Mesenchymal stem cell (in vitro differentiated cells and primary cell): ENCODE measurements at places on chromosomes 11 and 22.

GRCh38 chr11:119726585-119727522 lies 2.1 kb downstream of the NECTIN1 start:
- DNase-seq: no peak

- DNase-seq: no peak
Measured at GRCh38 chr11:119839476-119840133, 110.6 kb upstream of the NECTIN1 start.

DNA sequence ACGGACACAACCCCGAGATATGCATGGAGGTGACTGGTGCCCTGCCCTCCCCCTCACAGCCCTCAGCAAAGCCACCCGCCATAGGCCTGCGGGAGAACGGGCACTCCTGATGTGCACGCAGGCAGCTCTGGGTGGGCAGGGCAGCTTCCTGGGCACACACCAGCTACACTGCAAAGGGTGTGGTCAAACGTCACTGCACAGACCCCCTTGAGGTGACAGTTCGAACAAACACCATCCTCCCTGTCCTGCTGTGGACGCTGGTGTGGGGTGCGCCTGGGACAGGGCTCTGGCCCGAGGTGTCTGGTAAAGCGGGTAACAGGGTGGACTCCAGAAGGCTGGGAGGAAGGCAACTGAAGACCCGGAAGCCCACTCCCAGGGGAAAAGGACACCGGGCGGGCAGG lies 21.9 kb upstream of the MOB2 start:
- DNase-seq: no peak

DNA sequence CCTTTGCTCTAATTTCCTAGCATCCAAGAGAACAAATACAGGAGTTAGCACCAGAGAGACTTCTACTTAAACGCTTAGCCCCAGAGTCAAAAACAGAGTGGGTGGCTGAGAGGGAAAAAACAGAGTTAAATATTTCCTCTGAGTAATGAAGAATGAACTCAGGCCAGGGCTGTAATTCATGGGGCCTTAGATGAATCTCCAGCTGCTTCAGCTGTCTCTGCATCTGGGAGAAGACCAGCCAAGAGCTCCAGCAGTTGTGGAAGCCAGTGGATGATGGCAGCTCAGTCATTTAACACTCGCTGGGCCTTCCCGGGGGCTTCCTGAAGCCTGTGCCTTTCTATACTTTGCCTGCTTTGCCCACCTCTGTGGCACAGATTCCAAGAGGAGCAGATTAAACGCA lies 5.7 kb upstream of the ADAMTS15 start:
- DNase-seq: no peak

- no peak for DNase-seq
Measured at GRCh38 chr22:48483764-48484528, 1343.7 kb downstream of the BRD1 start.

DNA sequence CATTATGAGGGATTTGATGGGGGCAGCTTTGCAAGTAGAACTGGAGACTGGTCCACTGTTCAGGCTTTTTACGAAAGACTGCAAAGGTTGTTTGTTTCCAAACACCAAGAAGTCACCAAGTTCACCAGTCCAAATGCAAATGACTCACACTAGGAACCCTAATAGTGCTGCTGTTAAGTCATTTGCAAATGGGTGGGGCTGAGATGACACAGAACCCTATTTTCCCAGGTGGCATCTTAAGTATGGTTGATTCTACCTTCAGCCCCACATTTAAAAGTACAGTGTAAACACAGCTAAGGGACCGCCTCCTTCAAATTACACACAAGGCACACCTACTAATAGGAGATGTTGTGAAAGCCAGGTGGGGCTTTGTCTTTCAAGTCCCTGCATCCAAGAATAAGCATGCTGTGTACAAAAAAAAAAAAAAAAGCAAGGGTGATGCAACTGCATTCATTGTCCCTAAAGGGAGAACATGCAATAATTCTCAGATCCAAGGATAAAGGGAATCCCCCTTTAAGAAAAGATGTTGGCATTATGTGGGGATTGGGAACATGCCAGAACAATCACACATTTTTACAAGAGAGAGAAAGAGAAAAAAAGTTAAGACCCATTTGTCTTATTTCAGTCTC lies 27.3 kb downstream of the BDNF start:
- no peak for DNase-seq

DNA sequence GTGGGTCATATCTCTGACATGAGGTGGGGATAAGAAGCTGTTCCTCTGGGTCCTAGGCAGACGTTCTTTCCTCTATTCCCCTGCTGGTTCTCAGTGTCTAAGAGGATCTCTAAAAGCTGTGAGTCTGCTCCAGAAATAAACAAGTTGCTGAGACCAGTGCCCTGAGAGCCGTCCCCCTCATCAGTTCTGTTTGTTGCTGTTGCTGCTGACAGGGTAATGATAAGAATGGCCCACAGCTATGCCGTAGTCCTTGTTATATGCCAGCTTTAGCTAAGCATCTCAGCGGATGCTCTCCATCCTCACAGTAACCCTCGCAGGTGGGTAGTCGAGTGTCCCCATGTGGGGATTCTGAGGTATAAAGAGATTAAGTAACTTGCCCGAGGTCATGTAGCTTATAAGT lies 23.5 kb upstream of the ST14 start:
- no peak for DNase-seq

DNA sequence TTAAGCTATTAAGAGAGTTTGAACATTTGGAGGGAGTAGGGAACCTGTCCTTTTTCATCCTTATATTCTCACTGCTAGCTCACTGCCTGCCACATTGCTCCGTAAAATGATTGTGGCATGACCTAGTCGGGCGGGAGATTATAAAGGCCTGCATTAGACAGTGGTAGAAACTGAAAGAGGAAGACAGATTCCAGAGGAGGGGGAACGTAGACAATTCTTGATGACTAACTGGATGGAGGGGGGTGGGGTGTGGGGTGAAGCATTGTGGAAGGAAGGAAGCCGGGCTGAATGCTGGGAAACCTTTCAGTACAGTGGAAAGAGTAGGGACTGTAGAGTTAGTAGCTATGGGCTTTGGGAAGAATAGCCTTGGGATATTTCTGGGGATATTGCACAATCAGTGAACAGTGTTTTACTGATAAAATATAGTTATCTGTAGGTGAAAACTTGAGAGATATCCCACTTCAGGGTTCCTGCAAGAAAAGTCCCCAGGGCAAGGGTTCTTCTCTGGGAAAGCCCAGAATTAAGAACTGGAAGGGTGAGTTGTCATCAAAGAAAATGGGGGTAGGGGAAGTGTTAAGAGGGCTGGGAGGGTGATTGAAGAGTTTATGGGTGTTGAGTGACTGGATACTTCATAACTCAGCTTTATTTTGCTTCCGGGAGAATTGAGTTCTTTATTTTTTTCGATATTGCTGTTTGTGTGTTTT lies 2.1 kb downstream of the MED15 start:
- peak; percentile 98 for DNase-seq

DNA sequence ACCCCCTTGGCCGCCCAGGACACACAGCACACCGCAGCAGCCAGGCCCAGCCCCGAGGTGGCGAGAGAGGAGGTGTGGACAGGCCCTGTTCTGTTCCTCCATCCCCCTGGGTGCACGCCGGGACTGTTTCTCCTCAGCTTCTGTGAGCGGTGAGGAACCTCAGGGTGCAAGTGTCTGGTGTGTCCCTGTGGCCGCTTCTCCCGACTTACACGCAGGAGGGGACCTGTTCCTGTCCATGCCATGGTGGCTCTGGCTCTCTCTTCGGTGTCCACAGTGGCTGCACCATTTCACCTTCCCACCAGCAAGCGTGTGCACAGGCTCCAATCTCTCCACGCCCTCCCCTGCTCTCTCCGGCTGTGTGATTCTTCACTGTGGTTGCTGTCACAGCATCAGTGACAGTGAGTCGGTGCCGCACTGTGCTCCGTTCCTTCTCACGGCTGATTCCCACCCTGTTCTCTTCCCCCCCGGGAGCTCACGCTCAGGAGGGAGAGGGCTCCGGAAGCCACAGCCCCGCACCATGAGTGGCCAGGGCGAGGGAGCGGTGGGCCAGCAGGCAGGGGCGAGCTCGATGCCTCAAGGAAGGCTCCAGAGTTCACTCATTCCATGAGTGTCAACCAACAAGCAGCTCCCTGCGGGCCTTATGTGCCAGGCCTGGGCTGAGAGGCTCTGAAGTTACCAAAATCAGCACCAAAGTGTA lies 18.6 kb upstream of the WNT7B start:
- DNase-seq: no peak

- DNase-seq: peak; percentile 55
Measured at GRCh38 chr11:77082838-77083565, 16.2 kb downstream of the CAPN5 start.

GRCh38 chr11:118379497-118379896 lies 20.1 kb downstream of the UBE4A start:
- DNase-seq: no peak

GRCh38 chr22:25161916-25162530 lies 37.6 kb upstream of the CRYBB3 start:
- no peak for DNase-seq

DNA sequence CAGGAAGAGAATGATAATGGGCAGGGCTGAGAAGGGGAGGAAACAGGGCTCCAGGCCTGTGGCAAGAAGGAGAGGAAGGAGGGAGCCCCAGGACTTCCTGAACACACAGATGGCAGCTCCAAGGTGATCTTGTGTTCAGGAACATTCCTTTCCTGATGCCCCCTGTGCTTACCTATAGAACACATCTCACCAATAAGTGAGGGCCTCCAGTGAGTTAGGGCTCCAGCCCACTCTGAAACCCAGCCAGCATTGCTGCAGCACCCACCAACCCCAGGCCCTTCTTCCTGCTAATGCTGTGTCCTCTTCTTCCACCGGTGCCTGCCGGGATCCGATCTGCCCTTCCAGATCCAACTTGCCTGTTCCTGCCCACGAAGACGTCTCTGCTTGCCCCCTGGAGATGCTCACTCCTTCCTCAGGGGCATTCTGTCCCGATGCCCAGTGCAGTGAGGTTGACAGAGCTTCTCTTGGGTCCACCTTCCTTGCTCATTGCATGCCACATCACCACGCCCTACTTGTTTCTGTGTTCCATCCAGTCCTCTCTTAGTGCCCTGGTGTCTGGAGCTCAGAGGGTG lies 17.4 kb downstream of the ANKK1 start:
- no peak for DNase-seq

DNA sequence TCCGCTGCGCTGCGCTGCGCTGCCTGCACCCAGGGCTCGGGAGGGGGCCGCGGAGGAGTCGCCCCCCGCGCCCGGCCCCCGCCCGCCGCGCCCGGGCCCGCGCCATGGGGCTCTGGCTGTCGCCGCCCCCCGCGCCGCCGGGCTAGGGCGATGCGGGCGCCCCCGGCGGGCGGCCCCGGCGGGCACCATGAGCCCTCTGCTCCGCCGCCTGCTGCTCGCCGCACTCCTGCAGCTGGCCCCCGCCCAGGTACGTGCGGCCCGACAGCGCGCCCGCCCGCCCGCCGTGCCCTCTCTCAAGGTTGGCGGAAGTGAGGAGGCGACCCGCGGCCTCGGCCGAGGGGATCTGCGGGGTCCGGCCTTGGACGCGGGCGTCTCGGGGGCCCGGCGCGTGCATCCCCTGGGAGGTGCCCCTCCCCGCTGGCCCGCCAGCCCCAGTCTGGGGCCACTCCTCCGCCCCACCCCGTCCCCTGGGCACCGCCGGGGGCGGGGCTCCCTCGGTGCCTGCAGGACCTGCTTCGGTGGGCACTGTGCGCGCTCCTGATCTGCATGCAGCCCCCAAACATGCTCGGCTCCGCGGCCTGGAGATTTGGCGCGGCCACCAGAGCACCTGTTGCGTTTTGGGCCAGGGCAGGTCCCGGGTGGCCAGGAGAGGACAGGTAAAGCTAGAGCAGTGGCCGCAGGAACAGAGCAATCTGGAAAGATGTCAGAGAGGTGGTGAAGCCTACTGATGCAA lies 429 bp downstream of the VEGFB start:
- DNase-seq: peak; percentile 20

GRCh38 chr11:35618497-35619115 lies 346 bp downstream of the FJX1 start:
- peak; percentile 71 for DNase-seq

GRCh38 chr11:64128255-64129006 lies 37.5 kb downstream of the MACROD1 start:
- no peak for DNase-seq

- DNase-seq: no peak
Measured at GRCh38 chr11:86446163-86446923, 71.7 kb downstream of the CCDC81 start.

GRCh38 chr22:30005213-30005857 lies 74.9 kb upstream of the HORMAD2 start:
- DNase-seq: peak; percentile 74

DNA sequence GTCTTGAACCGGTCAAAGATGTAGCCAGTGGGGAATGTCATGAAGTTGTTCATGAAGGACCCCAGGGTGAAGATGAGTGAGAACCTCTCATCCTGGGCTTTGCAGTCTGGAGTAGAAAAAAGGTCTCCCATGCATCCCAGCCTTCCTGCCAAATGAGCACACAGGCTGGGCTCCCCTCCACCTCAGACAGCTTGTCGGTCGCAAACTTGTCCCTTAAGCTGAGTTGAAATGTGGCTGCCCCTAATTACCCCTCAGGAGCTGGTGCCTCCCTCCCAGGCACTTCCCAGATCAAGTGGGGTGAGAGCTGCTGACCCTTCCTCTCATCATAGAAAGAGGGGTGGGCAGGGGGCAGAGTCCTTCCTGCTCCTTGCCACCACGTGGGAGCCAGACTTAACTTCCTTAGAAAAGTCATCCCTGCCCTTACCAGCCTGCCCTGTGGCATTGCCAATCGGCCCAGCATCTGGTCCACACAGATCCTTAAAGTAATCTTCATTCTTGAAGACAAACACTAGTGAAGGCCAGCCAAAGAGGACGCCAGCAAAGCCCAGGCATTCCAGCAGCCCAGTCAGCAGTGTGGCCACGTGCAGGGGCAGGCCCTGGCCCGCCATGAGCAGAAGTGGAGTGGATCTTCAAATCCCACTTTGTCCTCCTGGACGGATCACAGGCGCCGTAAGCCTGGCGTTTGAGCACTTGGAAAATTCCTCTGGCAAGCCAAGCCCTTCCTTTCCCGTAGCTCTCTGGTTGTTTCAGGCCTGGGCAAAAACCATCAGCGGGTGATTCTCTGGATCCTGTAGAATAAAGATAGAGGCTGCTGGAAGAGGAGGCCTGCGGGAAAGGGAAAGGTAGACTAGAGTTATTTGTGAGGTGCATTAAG lies 1.1 kb downstream of the SLC43A3 start:
- peak; percentile 26 for DNase-seq

DNA sequence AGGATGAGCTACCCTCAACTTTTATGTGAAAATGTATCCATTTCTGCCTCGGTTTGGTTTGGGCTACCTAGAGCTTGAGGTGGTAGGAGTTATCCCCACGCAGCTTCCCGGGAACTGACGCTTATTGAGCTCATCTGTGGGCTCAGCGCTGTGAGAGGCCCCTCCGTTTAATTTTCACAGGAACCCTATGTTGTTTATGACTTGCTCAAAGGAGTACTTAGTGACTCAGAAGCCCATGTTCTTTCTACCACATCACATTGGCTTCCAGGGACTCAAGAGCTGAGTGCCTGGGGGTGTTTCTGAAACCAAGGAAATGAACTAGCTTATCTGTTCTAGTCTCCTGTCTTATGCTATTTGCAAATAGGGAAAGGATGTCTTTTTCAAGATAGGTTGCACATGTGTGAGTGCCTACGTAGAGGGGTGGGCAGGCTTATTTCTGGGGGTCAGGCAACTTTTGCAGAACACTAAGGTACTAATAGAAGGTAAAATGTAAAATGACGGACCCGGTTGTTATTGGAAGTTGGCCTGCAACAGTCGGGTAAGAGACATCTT lies 40.5 kb downstream of the MICAL2 start:
- DNase-seq: peak; percentile 97

- no peak for DNase-seq
Measured at GRCh38 chr11:93432247-93432646, 101.7 kb downstream of the DEUP1 start.

GRCh38 chr11:15636521-15637089 lies 521.9 kb downstream of the INSC start:
- no peak for DNase-seq
